ENCODE measurements at places on chromosomes 1 and 21.

DNA sequence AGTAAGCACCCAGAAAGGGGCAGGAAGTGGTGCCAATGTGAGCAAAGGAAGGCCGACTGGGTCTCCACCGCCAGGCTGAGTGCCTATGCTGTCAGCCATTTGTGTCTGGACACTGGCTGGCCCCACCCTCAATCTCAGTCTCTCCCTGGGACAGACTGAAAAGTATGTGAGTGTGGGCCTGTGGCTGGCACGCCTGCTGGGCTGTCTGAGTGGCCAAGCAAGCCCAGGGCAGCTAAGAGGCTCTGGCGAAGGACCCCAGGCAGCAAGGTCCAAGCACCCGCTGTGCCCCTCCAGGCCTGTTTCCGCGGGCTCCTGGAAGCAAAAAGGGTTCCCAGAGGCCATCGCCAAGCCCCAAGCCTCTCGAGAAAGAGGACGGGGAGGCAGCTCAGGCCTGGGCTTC, 93.3 kb upstream of the VAMP3 start:
- DNase-seq = no peak

DNA sequence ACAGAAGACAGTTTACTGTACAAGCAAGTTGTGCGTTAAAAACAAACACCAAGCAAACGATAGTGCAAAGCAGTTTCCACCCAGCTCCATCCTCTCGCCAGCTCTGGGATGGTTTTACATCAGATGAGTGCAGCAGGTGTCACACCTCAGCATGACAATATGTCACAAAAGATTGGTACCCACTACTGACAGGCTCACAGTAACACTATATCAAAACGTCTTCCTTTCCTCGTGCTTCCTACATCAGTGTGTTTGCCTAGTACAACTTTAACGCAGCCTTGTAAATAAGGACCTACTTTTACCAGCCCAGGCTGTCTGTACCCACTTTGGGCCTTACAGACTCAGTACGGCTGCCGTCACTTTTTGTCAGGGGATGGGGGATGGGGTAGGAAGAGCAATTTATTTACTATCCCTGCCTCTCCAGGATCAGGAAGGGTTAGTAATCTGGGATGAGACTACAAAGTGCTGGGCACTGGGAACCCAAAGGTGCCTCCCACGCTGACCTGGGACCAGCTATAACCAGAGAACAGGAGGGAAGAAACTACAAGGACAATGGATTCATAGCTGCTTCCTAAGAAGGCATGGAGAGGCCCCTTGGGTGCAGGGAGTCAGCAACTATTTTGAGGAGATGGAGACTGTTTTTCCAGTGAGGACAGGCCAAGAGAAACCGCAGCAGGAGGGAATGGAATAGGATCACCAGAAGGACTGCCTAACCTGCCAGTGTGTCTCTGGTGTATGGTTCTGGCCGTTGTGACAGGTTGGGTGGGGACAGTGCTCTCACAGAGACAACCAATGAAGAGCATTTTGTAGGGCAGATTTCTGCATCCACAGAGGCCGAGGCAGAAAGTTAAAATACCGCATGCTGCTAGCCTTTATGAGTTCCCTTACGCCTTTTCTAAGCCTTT, 30.2 kb downstream of the RUNX3 start:
- DNase-seq = no peak

DNA sequence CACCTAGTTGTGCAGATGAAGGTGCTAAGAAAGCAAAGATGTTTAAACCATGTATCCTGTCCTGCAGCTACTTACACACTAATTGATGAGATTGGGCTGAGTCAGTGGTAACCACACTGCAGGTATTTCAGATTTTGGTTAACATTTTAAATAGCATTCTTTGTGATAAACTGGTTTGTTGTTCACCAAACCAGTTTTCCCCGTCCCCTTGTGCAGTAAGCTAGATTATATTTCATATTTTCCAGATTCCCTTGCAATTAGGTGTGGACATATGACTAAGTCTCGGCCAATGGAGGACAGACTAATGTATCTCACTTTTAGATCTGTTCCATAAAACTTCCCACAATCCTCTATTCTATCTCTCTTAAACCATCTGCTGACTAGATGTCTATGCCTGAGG, 320.4 kb downstream of the RWDD3 start:
- no peak for DNase-seq

DNA sequence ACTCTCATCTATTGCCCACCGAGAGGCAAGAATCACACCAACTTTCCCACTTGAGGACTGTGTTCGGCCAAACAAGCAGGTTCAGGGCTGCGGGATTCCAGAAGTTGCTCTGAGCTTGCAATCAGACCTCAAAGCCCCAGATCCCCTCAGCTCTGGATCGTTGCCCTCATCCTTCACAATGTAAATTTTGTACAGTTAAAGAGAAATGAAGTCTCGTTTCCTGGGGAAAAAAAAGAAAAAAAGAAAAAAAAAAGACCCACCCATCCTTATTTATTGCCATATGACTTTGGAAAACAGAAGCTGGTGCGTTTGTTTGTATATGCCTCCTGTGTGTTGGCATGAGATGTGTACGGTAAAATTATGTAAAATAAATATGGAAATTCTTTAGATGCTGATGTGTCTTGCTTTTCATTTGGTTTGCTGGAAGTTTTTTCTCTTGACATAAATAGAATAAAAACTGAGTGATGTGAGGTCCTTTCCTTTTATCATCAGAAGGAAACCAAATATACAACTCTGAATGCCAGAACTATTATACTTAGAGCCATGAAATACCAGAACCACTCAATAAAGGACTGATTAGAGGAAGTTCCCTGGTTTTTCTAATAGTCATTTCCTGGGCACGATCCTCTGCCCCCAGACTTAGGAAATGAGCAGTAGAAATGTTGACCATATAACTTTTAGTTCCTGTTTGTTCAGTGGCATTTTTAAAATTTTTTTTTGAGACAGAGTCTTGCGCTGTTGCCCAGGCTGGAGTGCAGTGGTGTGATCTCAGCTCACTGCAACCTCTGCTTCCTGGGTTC, 48.7 kb downstream of the LHX4 start:
- no peak for DNase-seq

- DNase-seq = no peak
Observed at GRCh38 chr1:17162941-17163340, 42.0 kb upstream of the PADI1 start.

DNA sequence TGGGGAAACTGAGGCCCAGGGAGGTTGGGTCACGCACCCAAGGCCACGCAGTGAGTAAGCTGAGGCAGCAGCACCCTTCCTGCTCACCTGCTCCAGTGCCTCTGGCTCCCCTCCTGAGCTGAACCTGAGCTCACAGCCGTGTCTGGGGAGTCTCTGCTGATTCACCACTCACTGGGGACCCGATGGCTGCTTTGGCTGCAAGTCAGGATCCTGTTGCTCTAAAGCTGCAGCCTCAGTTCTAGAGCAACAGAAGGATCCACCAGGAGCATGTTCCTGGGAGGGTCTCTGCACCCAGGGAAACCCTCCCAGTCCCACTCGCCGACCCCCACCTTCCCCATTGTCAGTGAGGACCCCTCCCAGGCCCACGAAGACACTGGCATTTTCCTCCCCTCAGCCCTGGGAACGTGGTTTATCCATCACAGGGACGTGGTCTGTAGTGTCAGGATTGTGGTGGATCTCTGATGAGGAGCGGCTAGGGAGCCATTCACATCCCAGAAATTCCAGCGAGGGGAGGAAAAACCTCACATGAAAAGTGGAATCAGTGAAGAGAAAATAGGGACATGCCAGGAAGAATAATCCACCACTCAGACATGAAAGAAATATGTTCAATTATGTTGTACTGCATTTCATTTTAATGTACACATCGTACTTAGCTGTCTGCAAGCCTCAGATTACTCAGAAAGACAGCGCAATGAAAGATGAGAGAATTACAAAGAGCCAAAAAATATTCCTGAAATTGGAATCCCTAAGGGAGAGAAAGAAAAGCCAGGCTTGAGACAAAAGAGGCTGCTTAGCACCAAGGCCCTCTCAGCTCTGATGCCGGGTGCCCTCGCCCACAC, 447.2 kb downstream of the MATN1 start:
- DNase-seq = no peak

- no peak for DNase-seq
Observed at GRCh38 chr1:67338642-67339041, 31.0 kb downstream of the IL12RB2 start.

DNA sequence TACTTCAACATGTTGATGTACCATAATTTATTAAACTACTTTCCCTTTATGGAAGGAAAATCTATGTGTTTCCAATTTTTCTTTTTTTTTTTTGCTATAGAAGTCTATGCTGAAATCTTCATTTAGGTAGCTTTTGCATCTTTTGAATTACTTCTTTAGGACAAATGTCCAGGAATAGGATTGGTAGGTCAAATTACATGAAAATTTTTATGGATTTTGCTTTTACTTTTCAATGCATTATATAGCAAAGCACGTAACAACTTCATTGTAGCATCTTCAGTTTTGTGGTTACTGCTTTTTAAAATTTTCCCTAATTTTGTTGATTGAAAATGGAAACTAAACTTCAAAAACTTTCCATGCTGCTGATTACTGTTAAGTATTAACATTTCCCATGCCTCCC, 12.0 kb upstream of the PLA2G2C start:
- DNase-seq = no peak

- DNase-seq = no peak
Observed at GRCh38 chr1:32683397-32683796, 19.2 kb downstream of the SYNC start.

GRCh38 chr1:34164771-34165391, at the start of gene CSMD2:
Gene CSMD2 (minus strand): TSS chr1:34165230. CDS start chr1:34165097, 133 bp downstream.
- no peak for DNase-seq

- no peak for DNase-seq
Observed at GRCh38 chr1:187655104-187655503, 826.4 kb downstream of the PLA2G4A start.

GRCh38 chr1:34808051-34808810, 15.4 kb downstream of the GJA4 start:
- no peak for DNase-seq

- no peak for DNase-seq
Observed at GRCh38 chr21:45607909-45608295, 35.6 kb upstream of the PCBP3 start.

DNA sequence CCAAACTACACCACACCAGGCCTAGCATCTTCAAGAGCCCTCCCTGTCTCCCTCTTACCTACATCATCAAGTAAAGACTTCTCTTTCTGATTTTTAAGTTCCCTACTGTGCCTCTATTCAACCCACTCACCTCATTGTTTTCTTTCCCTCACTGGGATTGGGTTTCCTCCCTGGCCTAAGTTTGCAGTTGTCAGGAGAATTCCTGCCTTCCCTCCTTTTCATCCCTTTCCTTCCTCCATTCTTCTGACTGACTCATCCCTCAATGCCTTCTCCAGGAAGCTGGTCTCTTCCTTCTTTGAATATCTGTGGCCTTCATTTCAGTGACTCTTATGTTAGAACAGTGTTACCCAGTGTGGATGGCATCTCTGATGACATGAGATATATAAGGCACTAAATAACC, 139.9 kb upstream of the KIAA0040 start:
- DNase-seq = no peak

GRCh38 chr1:117051224-117052064, 8.7 kb upstream of the TTF2 start:
- DNase-seq = no peak

DNA sequence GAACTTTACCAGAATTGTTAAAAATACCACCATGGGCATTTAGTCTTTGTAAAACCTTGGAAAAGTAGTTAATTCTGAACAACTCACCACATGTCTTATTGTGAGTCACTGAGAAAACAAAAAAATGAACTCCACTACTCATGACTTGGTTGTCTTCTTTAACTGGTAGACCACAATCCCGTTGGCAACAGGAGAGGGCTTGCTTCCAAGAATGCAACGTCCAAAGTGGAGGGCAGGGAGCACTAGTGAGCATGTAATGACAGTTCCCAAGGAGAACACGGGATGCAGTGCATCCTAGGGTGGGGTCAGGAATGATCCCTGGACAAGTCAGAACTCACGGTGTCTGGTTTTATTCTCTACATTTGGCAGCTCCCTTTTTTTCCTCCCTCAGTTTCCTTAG, 15.2 kb upstream of the HMCN1 start:
- no peak for DNase-seq

- DNase-seq = no peak
Observed at GRCh38 chr1:230747127-230747730, at the start of gene CAPN9. Gene CAPN9 (plus strand): TSS chr1:230747388. CDS start chr1:230747497, 109 bp downstream.

DNA sequence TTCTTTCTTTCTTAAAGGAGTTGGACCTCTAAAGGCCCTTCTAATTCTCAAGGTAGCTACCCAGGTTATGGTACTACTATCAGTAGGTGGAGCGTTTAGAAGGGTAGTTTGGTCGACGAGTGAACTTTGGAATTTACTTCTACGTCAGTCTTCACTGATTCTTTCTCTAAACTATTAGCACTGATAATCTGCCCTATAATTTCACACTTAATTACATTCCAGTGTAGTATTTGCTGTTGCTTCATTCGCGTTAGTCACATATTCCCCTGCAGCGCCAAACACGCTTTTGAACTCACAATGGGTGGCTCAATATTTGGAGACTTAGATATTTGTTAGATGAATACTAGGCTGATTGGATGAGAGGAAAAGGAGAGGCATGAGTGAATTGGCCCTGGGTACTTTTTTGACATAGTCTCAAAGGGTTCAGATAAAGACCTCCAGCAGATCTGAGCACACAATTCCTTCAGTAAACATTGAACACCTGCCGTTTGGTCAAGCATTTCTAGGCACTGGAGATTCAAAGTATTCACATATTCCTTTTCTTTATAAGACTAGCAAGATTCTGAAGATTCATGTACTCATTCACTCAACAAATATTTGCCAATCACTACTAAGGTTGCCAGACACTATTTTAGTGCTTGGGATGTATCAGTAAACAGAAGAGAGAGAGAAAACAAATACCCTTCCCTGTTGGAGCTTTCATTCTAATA, 929 bp upstream of the FOXJ3 start:
- peak; percentile 91 for DNase-seq

GRCh38 chr1:153771261-153771660, 3.9 kb upstream of the SLC27A3 start:
- no peak for DNase-seq

DNA sequence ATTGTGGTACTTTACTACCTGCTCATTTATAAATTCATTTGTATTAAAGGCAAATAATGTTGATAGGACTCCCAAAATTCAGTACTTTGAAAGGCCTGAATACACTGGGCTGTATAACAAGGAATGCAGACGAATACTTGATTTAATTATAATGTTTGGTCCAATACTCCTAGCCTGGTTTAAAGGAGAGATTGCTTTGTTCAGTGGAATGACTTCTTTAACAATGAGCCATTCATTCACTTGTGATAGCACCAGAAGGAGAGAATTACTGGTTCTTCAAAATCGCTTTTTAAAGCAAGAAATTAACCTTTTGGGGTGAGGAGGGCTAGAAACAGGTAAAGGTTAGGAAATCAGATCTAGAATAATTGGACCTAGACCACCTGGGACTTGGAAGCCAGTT, 28.3 kb upstream of the ENAH start:
- DNase-seq = no peak
